ENCODE measurements at places on chromosomes 4 and X.

DNA sequence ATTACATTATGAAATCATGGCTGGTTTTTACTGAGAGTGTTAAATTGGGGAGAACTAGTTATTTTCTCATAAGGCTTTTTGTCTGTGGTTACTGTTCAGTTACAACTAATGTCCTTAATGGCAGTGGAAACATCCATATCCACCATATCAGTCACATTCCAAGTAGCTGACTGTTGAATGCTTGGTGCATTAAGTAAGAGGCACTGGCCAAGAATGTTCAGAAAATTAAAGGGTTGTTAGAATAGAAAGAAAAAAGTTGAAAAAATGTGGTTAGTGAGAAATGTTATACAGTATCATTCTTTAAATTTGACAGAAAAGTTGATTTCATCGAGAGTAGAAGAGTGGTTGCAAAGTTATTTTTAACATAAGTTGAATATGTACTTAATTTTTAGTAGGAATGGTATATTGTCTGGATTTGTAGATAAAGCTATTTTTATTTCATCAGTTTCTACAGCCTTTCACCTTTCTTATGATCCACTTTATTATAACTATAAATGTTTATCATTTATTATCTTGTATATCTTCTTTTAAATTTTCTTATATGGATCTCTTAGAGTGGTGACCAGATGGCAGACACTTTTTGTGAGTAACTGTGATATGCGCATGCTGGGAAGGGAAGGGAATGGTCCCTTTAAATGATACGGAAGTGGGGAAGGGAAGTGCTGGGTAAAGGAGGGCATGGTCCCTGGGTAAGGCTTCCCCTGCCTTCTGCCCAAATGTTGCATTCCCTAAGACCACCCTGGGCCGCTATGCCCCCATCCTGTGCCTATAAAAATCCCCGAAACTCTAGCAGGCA, 2407.1 kb downstream of the ARAP2 start:
- no peak for DNase-seq

DNA sequence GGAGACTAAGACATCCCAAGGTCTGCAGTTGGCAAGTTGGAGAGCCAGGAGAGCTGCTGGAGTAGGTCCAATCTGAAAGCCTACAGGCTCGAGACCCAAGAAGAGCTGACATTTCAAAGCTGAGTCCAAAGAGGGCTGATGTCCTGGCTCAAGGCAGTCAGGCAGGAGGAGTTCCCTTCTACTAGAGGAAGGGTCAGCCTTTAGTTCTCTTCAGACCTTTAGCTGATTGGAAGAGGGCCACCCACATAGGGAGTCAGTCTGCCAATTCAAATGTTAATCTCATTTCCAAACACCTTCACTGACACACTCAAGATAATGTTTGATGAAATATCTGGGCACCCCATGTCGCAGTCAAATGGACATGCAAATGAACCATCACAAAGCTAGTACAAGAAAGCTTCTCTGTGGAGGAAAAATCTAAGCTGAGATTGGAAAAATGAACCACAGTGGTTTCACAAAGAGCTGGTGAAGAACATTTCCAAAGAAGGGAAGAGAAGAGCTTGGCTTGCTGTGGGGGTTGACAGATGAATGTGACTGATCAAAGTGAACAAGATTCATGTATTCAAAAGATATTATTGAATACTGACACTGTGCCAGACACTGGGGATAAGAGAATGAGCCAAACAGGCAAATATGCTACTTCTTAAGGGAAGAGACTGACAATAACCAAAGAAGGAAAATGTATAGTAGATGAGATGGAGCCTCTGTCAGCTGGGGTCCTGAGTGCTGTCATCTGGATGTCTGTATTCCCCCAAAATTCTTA, 61.2 kb downstream of the STK32B start:
- DNase-seq: no peak

DNA sequence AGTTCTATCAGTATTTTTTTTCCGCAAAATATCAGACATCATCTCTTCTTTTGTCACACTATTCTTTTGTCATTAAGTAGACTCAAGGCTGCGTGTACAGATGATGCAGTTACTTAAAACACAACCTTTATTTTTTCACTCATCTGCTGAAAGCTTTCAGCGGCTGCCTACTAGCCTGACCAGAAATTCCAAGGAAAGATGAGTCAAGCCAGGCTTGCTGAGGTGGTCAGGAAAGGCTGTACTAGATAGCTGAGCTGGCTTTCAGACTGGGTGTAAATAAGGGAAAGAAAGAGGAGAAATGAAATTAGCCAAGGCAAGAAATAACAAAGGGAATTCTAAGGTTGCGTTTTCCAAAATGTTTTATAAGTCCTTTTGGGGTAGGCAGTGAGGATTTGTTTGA, 17.9 kb downstream of the STK26 start:
- no peak for DNase-seq

DNA sequence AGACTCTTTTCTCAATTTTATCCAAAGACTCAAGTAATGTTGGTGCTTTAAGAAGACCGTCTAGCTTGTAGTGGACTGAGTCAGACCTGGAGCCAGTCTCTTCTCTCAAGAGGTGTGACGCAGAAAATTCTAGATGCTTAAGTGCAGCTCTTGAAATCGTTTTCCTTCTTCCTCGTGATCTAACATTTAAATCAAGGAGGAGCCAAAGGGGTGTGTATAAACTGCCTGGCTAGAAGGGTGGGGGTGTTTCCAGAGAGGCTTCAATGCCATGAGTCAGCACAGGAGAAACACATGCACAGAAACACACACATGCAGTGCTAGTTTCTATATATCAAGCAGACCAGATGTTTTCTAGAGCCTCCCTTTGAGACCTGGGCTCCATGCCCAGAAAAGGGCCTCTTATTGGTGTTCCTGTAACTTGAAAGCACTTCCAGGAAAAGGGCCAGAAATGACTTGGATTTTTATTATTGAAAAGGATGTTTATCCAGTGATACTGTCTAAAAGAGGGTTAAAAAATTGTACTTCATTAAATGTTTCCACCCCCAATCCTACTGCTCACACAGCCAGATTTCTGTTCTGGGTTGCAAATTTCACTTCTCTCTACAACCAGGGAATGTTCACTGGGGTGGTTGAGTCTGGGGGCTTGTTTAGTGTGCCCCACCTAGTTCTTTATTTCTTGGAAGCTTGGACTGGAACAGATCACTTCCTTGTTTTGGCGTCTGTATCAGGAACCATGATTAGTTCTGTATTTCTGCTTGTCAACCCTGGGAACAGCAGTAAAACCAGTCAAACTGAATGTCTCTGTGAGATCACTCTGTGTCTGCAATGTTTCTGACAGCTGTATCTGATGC, at the start of gene CLIC2:
Gene CLIC2, minus strand, starts transcription at position 129 of the 851 bp plus-strand sequence. CDS start 187 bp downstream, outside the sequence.
- no peak for DNase-seq

GRCh38 chrX:103517246-103517645, 2.0 kb downstream of the RAB40A start:
- DNase-seq: no peak

GRCh38 chr4:92421920-92422319, 118.2 kb downstream of the GRID2 start:
- DNase-seq: no peak

DNA sequence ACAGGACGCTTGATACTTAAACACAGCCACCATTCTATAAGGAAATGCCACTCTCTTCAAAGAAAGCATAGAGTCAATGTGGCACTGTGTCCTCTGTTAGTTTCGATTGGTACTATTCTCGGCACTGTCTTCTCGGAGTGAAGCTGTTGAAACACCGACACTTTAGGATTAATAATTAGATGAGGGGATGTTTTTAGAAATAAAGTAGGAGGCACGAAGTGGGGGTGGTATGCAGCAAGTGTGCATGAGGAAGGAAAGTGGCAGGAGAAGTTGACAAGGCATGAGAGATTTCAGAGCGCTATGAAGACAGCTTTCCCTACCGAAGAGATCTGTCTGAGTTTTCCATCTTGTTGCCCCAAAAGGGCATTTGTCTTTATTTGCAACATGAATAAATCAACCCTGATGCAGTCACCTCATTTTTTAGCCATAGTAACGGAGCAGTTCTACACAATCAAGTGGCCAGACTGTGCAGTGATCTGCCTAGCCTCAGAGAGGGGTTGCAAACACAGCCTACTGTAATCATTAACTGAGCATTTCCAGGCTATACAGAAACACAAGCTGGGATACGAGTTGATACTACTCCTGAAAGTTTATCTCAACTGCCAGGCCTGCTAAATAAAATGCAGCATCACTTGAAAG, 8.3 kb downstream of the GPRIN3 start:
- DNase-seq: peak; percentile 31

- DNase-seq: no peak
Measured at GRCh38 chr4:10582059-10582686, 102.4 kb downstream of the CLNK start.

GRCh38 chr4:185863946-185864345, 52.0 kb upstream of the SORBS2 start:
- no peak for DNase-seq

DNA sequence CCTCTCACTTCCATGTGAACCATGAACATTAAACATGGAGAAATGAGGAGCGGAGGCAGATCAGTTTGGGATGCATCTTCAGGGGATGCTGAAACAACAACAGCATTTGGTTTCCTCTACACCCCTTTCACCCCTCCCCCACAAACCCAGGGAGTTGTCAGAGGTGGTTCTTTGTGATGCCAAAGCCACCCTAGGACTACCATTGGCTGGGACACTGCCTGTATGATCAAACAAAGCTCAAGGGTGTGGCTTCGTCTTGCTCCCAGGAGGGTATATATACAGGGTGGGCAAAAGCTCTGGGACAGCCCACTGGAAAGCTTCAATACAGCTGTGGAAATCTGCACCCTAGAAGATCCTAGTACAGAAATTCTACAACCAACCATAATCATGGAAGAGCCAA, at the start of gene SPANXN4:
Gene SPANXN4, plus strand, starts transcription at position 301 of the 400 bp plus-strand sequence. Its CDS starts 87 bp downstream, at position 388.
- no peak for DNase-seq

GRCh38 chrX:37350034-37350365, 836 bp downstream of the PRRG1 start:
- DNase-seq: peak; percentile 3

DNA sequence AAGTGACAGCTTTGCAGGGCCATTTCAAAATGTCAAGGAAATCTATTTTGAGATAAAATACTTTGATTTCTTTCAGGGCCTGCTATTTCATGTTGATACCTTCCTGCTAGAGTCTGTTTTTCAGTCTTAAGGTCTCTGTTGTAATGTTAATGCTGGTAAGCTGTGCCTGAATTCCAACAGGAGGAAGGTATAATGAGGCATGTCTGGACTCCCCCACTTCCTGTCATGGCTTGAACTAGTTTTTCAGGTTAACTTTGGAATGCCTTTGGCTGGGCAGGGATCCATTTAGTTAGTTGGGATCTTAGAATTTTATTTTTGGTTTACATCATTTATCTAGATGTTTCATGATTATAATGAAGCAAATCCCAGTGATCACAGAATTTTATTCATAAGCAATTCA, 279.0 kb downstream of the CFAP47 start:
- DNase-seq: no peak

DNA sequence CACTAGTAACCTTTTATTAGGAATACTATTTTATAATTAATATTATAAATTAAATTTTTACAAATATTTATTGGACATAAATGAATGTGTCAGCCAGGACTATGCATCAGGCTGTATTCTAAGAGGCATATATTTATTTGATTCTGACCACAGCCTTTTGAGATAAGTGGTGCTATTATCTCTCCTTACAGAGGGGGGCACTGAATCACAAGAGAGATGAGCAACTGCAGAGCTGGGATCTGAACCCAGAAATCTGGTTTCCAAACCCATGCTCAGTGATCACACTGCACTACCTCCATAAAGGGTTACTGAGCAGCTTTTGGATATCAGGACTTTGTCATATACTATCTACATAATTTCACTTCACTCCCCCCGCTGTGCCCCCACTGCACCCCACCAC, 322.0 kb downstream of the TMA16 start:
- DNase-seq: no peak

DNA sequence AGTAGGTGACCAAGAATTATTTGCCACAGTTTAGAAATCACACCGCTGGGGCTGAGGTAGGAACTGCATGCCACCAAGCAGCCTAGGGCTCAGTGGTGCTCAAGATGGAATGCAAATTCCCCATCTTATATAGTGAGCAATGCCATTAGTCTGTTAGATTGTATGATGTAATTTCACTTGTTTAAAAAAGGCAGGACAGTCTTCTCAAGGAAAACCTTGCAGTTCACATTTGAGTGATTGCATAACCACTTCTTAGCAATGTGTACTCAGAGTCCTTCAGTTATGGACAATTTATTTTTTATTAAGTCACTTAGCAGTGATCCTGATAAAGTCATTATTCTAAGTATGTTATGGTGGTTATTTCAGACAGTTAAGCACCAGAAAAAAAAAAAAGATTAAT, 142.9 kb upstream of the SFRP2 start:
- no peak for DNase-seq

DNA sequence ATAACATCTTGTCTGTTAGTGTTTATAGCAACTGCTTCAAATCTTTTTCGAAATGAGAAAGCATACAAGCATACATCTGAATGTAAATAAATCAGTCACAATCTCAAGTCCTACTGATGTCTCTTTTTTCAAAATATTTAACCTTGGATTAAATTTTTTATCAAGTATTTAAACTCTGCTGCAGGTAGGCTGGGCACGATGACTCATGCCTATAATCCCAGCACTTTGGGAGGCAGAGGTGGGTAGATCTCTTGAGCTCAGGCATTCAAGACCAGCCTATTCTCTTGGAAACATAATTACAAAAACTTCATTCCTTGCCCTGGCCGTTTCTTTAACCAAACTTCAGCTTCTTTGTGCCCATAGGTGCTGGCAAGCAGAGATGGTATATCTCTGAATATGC, 540.3 kb upstream of the GALNT7 start:
- no peak for DNase-seq

DNA sequence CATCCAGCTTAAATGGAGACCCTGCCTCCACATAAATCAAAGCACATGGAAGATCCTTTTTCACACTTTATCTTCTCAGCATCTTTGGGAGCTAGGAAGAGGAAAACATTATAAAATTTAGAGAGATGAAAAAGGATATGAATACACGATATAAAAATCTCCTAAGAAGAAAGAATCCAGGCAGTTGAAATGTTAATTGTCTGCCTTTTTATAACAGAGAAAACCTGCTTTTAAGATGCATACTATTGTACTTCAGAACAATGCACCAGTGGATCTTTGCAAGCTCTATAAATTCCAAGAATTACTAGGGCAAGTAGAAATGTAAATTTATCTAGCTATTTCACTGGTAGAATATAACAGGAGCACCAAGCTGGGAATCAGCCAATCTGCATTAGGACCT, 300.3 kb upstream of the GALNT7 start:
- no peak for DNase-seq

DNA sequence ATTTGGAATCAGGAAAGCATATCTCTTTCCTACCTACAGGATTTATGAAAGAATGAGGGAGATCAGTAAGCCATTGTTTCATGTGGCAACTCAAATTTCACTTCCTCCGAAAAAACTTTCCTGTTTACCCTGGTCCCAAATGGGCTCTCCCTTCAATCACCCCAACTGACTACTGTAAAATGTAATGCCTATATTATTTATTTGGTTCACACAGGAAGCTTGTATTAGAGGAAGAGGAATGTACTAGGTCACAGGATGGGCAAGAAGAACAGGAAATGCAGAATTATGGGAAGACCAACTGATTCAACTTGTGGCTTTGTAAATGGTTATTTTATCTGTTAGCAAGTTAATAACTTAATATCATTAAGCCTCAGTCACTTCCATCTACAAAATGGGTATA, 23.1 kb downstream of the COL4A6 start:
- no peak for DNase-seq
